Aorta (tissue), 5 donors: ENCODE measurements at places on chromosomes 3 and 15. TPM values are rescaled to one million over a fixed set of nuclear protein-coding genes. Genes with fewer than 3 reads are reported as not detected.

SCN11A gene
- total RNA-seq: 0.16 TPM

ZDHHC3 gene
- 62.2 TPM for total RNA-seq

SLC9A9 gene
- total RNA-seq: 12.6 TPM

- no peaks in the 10 kb centered on the region for H3K27me3 ChIP-seq
- no peak overlapping the region for H3K4me3 ChIP-seq
- DNase-seq: peak; percentile 71
- peaks cover 5% of the 10 kb centered on the region for H3K4me1 ChIP-seq
Measured at GRCh38 chr15:91866971-91867372, 13.5 kb downstream of the SLCO3A1 start.

DNA sequence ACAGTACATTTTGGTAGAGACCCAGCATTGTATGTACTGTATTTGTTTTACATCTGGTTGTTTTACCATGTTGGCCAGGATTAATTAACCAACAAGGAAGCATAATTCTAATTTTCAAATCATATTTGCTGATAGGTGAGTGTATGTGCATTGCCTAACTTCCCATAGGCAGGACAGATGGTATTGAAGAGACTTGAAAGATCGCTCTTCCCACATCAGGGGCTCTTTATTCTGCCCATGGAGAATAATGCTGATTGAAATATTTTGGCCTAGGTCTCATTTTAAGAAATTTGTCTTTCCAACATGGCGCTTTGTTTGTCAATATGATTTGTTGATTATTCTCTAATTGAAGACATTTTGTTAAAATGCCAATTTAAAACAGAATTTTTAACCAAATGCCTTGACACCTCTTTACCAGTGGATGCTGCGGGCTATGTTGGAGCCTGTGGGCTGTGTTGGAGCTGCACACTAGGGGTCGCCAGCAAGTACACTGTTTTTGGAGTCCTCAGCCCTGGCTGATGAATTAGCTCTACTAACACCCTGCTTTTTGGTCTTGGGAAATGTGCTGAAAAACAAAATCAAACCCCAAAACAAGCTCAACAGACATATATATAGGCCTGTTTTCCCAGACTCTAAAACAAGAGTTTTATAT is 5.3 kb downstream of the P2RY12 start:
- no peaks in the 10 kb centered on the region for H3K27me3 ChIP-seq
- no peaks in the 10 kb centered on the region for H3K4me1 ChIP-seq
- DNase-seq: no peak
- no peak overlapping the region for H3K4me3 ChIP-seq
- no peaks in the 10 kb centered on the region for H3K36me3 ChIP-seq
- no peak overlapping the region for H3K27ac ChIP-seq

- no peaks in the 10 kb centered on the region for H3K27me3 ChIP-seq
- H3K36me3 ChIP-seq: no peaks in the 10 kb centered on the region
- H3K27ac ChIP-seq: no peak overlapping the region
- H3K4me3 ChIP-seq: no peak overlapping the region
- peaks cover 1% of the 10 kb centered on the region for H3K4me1 ChIP-seq
Measured at GRCh38 chr3:47362701-47363100, 18.1 kb upstream of the PTPN23 start.
